ENCODE measurements at places on chromosomes 5 and 9.

- no peak for DNase-seq
Observed at GRCh38 chr5:131495536-131496399, 139.3 kb downstream of the RAPGEF6 start.

DNA sequence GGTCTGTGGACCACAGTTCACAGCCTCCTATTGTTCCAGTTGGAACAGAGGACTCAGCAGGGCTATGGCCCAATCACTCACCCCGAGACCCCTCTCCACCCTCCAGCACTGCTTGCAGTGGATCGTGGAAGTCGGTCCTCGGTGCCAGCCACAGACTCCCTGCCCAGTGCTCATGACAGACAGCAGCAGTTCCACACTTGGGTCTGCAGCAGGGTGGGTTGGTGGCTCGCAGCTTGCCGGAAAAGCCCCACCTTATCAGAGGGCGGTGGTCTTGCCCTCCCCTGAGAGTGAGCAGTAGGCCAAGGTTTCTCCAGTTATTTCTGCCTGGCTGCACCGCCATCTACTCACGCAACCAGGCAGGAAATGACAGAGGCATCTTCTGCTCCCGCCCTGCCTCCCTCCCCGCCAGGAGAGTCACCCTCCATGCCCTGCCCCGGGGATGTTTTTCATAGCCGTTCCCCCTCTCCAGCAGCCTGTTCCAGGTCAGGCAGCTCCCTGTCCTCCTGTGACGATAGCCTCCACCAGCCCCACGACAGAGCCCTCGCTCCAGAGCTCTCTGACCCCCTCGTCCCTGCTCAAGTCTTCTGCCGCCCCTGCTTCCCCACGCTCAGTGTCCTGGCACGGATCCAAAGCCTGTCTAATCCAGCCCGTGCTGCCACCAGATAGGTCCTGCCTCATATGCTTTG lies 34.5 kb downstream of the UNC5A start:
- peak; percentile 43 for DNase-seq

DNA sequence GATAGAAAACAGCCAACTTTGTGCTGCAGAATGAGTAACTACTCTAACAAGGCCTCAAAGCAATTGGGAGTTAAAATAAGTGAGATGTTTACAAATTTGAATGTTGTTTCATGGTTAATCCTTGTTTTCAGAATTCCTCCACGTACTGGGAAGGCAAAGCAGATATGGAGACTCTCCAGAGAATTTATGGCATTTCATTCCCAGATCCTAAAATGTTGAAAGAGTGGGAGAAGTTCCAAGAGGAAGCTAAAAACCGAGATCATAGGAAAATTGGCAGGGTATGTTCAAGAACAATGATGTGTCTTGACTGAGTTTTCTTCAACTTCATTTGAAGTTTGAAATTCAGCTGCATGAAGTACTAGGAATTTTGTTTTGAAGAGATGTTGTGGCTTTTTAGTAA lies 16.4 kb downstream of the TARS1 start:
- DNase-seq: no peak

DNA sequence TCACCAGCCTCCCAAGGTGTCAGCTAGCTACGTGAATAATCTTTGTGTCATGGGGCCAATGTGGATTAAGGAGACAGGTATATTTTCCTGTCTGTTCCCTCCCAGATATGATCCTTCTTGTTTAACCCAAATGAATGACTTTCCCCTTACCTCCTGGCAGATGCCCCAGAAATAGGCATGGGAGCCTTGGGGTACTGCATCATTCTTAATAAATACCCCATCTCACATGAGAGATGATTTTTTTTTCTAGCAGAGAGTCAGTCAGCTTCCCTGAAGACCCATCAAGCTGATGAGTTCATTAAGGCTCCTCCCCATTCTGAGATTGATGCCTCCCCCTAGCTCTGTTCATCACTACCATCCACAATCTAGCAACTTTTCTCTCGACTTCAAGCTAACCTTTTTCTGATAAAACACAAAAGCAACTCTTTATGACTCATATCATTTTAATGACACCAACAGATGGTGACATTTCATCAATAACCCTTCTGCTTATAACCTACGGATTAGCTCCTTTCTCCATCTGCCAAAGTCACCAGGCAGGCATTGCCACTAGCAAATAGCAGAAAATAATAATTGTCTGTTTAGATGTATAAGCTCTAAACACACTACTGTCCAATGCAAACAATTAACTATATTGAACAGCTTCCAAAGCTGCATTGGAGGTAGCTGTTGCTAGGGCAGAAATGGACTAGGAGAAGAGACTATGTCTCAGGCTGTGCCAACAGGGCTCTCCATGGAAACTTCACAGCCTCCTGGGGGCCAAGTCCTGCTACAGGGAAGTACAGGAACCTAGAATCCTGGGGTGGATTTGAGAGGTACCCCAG lies 143.7 kb downstream of the ACER2 start:
- DNase-seq: no peak

DNA sequence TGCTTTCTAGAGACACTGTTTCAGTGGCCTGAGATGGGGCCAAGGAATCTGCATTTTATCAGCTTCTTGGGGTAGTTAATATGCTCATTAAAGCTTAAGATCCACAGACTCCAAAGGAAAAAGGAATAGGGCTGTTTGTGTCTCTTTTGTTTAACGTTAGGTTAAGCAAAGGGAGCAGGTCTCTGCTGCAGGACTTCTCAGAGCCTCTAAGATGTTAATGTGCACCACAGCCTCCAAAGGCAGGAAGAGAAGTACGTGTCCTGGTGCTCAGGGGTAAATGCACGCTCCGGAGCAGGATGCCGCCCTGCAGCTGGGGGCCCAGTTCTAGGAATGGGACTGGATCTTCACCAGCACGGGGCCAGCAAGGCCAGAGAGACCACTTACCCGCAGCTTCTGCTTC lies 19.6 kb downstream of the SPARC start:
- DNase-seq: no peak

GRCh38 chr5:14251733-14252132 lies 108.6 kb downstream of the TRIO start:
- DNase-seq: no peak

GRCh38 chr5:94505327-94506068 lies 112.9 kb downstream of the KIAA0825 start:
- no peak for DNase-seq

DNA sequence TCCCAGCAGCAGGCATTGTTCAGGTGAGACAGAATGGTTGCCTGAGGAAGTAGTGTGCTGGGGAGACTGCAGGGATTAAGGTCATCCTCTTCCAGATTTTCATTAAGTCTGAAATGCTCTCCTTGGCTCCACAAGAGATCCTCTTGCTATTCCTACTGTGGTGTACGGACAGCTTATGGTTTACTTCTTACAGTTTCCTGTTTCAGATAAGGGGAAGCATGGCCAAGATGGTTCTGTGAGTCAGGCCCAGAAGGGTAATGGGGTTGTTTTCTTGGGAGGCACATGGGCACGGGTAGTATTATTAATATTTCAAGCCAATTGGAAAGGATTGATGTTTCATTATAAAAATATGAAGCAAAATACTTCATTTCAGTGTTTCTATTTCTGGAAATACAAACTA lies 42.9 kb downstream of the GLRX start:
- peak; percentile 24 for DNase-seq

DNA sequence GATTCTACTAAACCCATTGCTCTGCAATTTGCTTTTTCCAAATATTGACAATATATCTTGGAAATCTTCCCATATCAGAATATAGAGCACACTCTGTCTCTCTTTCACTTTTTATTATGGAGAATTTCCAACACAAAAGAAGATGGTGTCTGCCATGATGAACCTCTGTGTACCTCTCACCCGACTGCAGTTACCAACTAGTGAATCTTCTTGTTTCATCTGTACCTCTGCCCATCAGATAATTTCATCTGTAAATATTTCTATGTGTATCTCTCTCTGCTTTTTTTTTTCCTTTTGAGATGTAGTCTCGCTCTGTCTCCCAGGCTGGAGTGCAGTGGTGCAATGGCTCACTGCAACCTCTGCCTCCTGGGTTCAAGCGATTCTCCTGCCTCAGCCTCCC lies 62.8 kb downstream of the NTNG2 start:
- DNase-seq: no peak

GRCh38 chr9:37102486-37102885 lies 17.9 kb upstream of the ZCCHC7 start:
- peak; percentile 18 for DNase-seq
